ENCODE measurements at places on chromosomes 7 and 10. TPM values are rescaled to one million over a fixed set of nuclear protein-coding genes. Genes with fewer than 3 reads are reported as not detected.

- DNase-seq, result no peak
Measured at GRCh38 chr7:28955718-28956607, 2.2 kb downstream of the TRIL start.

- no peak for DNase-seq
Measured at GRCh38 chr7:9921326-9921725, 1052.3 kb upstream of the PHF14 start.

The TSPAN12 gene
- 3.4 TPM for polyA plus RNA-seq

DNA sequence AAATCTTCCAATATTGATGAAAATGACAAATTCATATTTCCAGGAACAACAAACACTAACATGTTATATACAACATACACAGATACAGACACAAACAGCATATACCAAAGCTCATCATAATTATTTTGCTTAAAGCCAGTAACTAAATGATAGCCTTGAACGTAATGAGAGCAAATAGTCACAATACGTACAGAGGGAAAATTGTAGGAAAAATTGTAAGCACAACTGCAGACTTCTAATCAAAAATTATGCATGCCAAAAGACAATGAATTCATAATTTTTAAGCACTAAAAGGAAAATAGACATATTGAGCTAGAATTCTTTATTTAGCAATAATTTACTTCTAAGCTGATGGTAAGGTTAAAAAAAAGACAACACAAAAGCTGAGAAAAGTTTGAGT, 1466.9 kb upstream of the CELF2 start:
- no peak for DNase-seq

- DNase-seq, result no peak
Measured at GRCh38 chr7:22723181-22723601, 3.8 kb upstream of the IL6 start.

DNA sequence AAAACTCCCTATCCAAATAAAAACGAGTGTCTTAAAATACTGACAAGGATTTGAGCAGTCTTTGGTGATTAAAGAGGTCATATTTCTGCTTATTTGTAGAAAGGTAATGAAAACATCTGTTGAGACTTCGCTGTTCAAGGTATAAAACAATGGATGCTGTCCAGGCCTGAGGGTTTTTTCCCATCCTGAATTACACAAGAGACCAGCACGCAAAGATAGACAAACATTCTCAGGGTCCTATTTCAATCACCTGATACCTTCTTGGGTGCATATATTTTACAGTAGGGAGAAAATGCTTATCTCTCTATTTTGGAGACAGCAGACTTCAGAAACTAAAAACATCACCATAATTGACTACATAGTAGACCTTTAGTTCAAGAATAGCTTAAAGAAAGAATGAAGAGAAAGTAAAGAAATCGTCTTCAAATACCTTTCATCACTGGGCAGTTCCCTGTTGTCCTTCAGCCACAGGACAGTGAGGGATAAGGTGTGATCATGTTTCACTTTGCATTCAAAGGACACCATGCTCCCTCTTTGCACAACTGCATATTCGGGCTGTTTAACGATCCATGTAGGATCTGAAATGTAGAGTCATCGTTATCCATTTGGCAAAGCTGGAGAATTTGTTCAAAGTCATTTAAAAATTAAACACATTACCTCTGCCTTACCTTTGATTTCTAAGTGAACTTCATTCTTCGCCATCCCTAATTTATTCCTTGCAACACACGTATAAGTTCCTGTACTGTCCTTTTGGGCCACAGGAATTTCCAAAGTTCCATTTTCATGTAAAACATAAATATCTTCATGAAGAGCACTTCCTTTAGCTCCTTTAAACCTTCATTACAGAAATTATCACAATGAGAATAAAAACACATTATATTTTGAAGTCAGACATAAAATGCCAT, 63.7 kb upstream of the LAMB4 start:
- DNase-seq, result no peak

The FRMD4A gene
- polyA plus RNA-seq, result 45.7 TPM

The TAS2R41 gene
- not detected for polyA plus RNA-seq

DNA sequence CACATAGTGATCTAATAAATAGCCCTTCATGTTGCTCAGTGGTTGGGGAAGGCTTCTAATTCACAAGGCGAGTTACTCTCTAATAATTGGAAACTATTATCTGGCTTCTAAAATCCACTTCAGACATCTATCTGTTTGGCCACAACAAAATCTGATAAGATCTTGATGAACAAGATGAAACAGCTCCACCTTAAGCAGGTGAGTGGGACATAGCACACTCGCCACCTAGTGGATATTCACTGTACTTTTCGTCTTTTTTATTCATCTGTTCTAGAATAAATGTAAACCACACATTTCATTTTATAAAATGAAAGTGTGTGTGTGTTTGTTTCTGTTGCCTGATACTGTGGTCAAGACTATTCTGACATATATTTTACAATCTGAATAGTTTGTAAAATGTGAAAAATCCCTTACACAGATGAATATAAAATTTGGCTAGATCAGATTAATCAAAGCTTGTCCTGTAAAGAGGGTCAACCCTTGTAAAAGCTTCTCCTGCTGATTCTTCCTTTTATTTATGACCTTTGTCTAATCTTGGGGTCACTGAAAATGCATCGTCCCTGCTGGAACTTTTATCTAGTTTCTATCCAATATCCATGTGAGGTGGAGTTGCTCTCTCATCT, 26.5 kb upstream of the CNTNAP2 start:
- no peak for DNase-seq

- DNase-seq, result no peak
Measured at GRCh38 chr7:117281562-117281961, 41.3 kb downstream of the WNT2 start.

DNA sequence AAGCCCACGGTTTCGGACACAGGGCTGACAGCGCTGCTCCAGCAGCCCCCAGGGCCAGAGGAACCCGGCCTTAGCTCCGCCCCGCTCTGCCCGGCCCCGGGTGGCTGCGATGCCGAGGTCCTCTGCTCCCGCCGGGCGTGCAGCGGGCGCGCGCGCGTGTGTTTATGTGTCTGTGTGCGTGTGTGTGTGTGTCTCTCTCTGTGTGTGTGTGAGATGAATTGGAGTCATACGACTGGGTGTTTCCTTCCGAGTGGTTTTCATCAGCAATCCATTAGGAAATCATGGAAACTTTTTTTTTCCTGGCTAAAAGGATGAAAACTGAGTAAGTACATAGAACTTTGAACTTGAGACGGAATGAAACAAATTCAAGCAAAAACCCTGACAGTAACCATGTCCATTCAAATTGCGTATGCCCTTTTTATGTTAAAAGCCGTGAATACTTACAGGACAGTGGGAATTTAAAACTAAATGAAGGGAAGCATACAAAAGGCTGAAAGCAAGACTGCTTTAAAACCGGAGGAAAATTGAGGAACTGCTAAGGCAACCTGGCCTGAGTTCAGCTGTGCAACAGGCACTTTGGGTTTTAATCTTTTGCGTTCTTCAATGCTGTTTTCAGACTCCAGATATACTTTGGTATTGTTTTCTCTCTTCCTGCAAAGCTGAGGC, at the start of gene CPED1:
CPED1 (plus strand) TSS at position 121 of the 666 bp plus-strand sequence. CDS start 911 bp downstream, outside the sequence.
- peak; percentile 73 for DNase-seq

GRCh38 chr10:122618461-122619165, 58.1 kb downstream of the DMBT1 start:
- no peak for DNase-seq

The SPDYE2B gene
- not detected for polyA plus RNA-seq

The PRLHR gene
- not detected for polyA plus RNA-seq

The MEST gene
- polyA plus RNA-seq, result 236 TPM

DNA sequence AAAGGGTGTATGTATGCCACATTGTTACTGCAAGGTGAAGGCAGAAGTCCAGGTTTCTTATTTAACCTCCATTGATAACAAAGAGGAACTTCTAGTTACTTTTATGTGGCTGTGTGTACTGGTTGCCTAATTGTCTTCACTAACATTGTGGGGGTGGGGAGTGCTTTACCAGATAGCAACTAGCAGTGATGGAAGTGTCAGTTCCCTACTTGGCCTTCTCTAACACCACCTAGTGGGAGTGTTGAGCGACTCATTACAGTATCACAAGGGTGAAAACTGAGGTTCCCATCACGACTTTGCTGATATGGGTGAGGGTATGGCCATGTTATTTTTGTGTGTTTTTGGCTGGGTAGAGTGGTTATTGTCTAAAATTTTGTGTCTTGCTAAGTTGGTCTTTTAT, 274.4 kb downstream of the THSD7A start:
- no peak for DNase-seq

DNA sequence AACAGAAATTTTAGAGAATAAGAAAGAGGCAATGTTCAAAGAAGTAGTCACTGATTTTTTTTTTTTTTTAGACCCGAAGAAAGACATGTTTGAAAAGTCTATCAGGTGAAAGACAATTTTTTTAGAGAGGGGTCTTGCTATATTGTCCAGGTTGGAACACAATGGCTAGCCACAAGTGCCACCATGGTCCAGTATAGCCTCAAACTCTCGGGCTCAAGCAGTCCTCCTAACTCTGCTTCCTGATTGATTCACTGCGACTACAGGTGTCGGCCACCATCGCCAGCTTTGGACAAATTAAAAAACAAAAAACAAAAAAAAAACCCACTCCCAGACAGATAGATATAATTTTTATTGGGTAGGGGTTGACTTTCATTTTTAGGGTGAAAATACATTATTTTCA, 22.3 kb downstream of the FAM149B1 start:
- DNase-seq, result no peak

DNA sequence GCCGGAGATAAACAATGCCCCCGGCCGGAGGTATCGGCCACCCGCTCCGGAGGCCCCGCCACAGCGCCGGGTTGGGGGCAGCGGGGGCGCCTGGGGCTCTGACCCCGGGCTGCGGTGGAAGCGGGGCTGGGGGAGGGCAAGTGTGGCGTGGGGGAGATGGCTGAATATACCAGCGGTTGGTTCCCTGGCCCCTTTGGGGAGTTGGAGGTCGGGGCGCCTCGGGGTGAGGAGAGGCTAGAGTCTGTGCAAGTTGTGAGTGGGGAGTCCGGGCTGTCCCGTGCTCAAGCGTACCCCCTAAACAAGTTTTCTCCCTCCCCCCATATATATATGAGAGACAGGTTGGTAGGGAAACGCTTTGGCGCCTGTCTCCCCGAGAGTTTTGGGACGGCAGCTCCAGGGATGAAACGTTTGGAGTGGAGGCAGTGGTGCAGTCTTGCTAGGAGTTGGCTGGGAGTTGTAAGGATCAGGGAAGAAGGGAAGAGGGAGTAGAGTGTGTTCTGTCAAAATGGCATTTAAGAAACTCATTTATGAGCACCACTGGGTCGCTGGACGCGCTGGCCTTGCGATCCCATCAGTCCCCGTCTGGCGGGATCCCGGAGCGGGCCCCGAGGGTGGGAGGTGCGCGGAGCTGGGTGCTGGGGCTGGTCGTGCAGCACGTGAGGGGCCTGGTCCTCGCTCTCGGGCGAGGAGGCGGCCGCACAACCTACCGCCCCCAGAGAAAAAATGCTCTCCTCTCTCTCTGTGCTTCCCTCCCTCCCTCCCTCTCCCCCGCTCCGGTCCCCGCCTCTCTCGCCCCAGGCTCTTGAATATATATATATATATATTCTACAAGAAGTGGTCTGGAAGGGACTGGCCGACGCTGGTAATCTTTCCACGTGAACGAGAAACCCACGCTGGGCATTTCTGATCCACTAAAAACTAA, 1.1 kb downstream of the TET1 start:
- DNase-seq, result no peak

The CAV1 gene
- polyA plus RNA-seq, result 1,356 TPM

DNA sequence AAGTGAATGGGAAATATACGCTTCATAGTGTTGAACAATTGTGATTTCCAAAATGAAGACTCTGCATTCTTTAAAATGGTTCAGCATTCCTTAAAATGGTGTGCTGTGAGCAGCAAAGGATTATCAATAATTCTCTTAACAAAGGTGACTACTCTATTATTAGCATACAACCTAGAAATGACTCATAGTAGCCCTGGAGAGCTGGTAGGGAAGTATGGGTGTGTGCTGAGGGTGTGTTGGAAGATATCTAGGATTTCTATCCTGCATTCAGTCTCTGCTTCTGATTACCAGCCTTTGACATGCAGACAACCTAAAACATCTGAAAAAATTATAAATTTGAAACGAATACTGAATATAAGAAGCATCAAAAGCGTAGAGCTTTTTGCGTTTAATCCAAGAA, 72.5 kb downstream of the SEMA3D start:
- no peak for DNase-seq

DNA sequence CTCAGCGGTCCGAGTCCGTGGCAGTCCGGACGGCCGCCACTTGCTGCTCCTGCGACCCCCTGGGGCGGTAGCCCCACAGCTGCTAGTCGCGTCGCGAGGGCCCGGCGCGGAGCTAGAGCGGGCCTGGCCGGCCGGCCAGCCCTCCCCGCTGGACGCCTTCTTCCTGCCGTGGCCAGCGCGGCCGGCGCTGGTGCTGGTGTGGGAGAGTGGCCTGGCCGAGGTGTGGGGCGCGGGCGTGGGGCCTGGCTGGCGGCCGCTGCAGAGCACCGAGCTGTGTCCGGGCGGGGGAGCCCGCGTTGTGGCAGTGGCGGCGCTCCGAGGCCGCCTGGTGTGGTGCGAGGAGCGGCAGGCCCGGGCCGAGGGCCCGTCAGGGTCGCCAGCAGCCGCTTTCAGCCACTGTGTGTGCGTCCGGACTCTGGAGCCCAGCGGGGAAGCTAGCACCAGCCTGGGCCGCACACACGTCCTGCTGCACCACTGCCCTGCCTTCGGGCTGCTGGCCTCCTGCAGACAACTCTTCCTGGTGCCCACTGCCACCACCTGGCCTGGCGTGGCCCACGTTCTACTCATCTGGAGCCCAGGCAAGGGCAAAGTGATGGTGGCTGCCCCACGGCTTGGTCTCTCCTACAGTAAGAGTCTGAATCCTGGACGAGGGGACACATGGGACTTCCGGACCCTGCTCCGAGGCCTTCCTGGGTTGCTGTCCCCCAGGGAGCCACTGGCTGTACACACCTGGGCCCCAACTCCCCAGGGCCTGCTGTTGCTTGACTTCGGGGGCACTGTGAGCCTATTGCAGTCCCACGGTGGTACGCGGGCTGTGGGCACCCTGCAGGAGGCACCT, 631 bp downstream of the HPS6 start:
- no peak for DNase-seq

The RET gene
- polyA plus RNA-seq, result 0.17 TPM

DNA sequence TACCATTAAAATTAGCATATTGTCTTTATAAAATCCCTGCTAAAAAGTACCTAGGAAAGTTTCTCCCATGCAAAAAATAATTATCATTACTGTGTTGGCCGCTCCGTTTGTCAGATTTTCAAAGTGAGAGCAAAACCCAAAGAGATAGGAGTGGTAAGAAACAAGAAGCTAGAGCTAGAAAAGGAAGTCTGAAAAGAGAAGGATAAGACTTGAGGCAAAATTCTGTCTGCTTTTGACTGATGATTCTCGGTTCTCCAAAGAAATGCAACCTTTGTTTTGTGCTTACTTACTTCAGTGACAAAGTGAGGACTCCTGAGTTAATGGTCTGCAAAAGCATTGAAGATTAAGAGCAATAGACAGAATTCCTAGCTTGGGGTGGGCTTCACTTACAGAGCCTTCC, 33.3 kb upstream of the CAPZA2 start:
- DNase-seq, result no peak

The VWDE gene
- 0.02 TPM for polyA plus RNA-seq

- no peak for DNase-seq
Measured at GRCh38 chr7:29421010-29421956, 142.4 kb upstream of the PRR15 start.

- DNase-seq, result no peak
Measured at GRCh38 chr7:8702807-8703206, 269.4 kb downstream of the NXPH1 start.

GRCh38 chr10:112926906-112927688, 22.9 kb upstream of the TCF7L2 start:
- no peak for DNase-seq

Measured in AG04450 (cell line).